AG09309 (cell line): ENCODE measurements at places on chromosomes 4 and X.

DNA sequence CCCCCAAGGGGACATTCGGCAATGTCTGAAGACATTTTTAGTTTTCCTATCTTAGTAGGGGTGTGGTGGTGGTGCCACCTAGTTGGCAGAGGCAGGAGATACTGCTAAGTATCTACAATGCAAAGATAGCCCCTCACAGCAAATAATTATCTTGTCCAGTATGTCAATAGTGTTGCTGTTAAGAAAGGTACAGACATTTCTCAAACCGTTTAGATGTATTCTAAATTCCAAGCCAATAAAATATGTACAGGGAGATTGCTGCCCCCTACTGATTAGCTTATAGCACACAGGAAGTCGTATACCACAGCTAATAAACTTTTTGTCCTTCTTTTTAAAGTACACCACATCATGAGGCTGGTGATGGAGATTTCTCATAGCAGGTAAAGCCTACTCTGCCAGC is 260.5 kb downstream of the TMA16 start:
- DNase-seq, result peak; percentile 3

DNA sequence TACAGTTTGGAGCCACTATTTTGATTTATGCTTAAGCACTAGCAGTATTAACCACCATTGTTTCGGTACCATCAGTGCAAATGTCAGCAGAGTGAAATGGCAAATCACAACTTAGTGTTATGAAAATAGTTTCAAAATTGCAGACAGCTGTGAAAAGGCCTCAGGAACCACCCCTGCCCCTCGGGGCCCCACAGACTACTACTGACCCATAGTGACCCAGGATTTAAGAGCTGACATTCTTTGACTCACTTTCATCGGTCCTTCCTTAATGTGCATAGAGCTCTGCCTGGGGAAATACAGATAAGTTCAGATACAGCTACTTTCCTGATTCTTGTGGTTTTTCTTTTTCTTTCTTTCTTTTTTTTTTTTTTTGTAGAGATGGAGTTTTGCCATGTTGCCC is 3.3 kb upstream of the BBS7 start:
- no peak for DNase-seq

- no peak for DNase-seq
These were observed 81.1 kb downstream of the VMA21 start for GRCh38 chrX:151478058-151478457.

GRCh38 chrX:118665204-118665603 is 62.2 kb upstream of the IL13RA1 start:
- no peak for DNase-seq

GRCh38 chr4:46254788-46255187 is 130.9 kb upstream of the GABRG1 start:
- DNase-seq, result no peak

GRCh38 chr4:56147371-56147770 is 198.6 kb downstream of the CEP135 start:
- no peak for DNase-seq

GRCh38 chr4:153447175-153447905 is 18.8 kb upstream of the TMEM131L start:
- peak; percentile 46 for DNase-seq

GRCh38 chrX:148601034-148601433 is 100.6 kb downstream of the AFF2 start:
- no peak for DNase-seq

GRCh38 chr4:153337686-153338085 is 6.8 kb upstream of the MND1 start:
- no peak for DNase-seq

DNA sequence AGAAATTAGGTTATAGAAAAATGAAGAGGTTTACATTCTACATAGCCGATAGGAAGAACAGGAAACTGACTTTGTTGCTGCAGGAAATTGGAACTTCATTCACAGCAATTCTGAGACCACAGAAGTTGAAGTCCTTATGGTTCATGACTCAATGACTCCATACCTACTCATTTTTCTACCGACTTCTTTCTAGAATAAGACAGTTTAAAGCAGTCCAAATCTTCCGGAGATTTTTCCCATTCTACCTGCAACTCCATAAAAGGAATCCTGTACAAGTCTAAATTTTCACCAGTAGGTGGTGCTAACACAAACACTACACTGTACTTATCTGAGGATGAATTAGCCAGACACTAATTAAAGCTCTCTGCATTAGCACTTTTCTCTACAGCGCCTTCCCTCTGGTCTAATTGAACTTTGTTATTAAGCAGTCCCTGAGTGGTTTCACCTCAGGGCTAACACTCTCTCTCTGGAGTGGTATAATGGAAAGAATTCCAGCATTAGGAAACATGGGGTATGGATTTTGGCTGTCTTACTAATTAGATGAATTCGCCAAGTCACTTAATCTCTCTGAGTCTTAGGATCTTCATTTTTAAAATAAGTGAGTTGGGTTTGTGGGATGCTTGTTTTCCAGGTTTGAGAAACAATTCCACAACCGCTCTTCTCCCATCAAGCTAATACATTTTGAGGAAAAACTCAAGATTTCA is 167.9 kb downstream of the SMIM20 start:
- DNase-seq, result no peak

- no peak for DNase-seq
These were observed 243.3 kb downstream of the ARAP2 start for GRCh38 chr4:36000941-36001557.

DNA sequence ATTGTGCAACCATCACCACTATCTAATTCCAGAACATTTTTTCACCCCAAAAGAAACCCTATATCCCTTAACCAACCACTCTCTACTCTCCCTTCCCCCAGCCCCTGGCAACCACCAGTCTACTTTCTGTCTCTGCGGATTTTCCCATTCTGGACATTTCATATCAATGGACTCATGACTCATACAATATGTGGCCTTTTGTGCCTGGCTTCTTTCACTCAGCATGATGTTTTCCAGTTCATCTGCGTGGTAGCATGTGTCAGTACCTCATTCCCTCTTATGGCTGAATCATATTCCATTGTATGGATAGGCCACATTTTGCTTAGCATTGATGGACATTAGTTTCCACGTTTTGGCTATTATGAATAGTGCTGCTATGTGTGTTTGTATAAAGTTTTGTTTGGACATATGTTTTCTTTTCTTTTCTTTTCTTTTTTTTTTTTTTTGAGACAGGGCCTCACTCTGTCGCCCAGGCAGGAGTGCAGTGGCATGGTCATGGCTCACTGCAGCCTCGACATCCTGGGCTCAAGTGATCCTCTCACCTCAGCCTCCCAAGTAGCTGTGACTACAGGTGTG is 335.4 kb downstream of the BCOR start:
- no peak for DNase-seq

DNA sequence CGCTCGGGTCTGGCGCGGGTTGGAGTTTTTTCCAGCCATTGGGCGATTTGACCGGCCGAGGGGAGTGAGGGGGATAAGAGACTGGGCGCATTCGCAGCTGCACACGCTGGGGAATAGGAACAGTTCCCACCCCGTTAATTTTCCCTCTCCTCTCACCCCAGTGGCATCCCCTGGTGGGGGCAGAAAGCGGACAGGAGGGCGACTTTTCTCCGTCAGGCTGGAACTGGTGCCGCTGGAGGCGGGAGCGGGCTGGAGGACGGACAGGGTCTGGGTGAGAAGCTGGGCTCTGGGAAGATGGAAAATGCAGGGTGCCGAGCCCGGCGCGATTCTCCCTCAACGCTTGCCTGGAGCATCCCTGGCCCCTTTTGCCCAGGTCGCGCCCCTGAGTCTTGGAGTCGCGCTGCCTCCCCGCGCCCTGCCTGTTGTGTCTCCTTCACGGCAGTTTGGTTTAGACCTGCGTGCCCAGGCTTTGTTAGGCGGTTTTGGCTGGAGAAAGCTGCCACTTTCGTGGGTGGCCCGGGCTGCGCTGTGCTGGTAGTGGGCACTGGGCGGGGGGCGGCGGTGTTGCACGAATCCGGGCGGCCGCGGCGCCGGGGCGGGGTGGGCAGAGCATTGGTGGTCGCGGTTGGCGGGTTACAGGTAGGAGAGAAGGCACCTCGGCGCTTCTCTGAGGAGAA is 2.0 kb downstream of the ADGRL3 start:
- DNase-seq, result no peak

DNA sequence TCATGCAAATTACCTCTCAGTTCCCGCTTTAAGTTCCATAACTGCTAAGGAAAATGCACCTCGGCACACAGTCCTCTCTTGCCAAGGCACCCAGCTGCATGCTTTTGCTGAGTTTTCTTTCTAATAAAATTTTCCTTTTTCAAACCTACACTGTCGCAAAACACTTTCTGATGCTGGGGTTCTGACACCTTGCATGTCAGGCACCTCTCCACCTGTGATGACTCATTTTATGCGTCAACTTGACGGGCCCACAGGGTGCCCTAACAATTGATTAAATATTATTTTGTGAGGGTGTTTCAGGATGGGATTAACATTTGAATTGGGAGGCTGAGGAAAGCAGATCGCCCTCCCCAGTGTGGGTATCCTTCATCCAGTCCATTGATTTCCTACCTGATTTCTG is 291.0 kb upstream of the STS start:
- no peak for DNase-seq

- no peak for DNase-seq
These were observed 1.6 kb upstream of the MAB21L2 start for GRCh38 chr4:150580306-150580705.

DNA sequence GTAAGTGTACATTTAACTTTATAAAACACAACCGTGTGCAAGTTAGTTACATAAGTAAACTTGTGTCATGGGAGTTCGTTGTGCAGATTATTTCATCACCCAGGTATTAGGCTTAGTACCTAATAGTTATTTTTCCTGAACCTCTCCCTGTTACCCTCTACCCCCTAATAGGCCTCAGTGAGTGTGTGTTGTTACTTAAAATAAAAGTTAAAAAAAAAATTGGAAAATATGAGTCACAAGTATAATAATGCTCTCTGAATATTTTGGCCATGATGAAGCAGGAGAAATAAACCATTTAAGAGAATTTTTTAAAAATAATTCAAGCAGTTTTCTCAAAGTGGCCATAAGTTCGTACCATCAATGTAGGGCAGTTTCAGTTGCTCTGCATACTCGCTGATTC is 105.1 kb upstream of the GRID2 start:
- no peak for DNase-seq

GRCh38 chr4:144809056-144809640 is 163.2 kb downstream of the HHIP start:
- DNase-seq, result no peak

GRCh38 chr4:135123632-135124031 is 922.0 kb upstream of the PABPC4L start:
- DNase-seq, result no peak

GRCh38 chrX:54294306-54294705 is 63.5 kb downstream of the WNK3 start:
- DNase-seq, result no peak

DNA sequence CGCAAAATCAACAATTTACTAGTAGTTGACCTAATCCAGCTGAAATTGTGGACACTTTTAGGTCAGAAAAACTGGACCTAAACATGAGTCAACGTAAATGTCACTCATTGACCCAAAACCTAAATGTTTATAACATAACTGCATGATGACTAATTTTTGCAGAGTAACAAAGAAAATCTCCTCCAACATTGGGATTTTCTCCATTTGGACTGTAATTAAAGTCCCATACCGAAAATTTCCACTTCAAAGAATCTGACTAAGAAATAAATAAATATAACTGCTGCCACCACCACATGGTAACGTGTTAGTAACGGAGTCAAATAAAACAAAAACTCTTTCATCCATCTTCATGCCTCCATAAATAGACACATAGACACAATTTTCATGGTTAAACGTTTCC is 1.9 kb downstream of the ADGRA3 start:
- no peak for DNase-seq

GRCh38 chrX:115948018-115948923 is 222.3 kb upstream of the AGTR2 start:
- no peak for DNase-seq

GRCh38 chr4:45030059-45030458 is 303.7 kb upstream of the GNPDA2 start:
- DNase-seq, result no peak

DNA sequence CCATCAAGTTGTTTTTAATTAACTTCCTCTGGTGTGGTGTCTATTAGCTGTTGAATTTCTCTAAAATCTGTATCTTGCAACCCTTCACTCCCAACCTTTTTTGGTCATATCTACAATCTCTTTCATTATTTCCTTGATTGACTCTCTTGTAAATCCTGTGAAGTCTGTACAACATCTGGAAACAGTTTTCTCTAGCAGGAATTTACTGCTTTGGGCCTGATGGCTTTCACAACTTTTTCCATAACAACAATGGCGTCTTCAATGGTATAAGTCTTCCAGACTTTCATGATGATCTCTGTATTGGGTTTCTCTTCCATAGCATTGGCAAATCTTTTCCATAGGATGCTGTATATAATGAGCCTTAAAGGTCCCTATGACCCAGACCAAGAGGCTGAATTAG is 49.0 kb downstream of the TBC1D19 start:
- no peak for DNase-seq

DNA sequence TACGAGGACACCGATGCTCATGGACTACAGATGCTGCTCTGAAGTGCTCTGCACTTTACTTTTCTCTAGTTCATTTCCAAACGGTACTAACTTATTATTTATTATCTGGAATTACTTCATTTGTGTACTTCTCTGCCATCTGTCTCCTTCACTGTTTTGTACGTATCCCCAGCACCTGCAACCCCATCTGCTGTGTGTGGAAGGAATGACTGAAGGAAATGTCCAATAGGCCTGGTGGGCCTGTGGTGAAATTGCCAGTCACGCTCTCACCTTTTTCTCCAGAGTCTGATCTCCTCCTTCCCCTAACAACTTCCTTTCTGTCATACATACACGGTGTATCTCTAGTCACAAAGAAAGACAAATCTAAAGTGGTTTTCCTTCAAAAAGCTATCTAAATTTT is 12.9 kb downstream of the TMEM154 start:
- no peak for DNase-seq

- no peak for DNase-seq
These were observed 340.0 kb downstream of the DCAF12L2 start for GRCh38 chrX:125826080-125826479.

- DNase-seq, result no peak
These were observed 77.4 kb downstream of the ANAPC4 start for GRCh38 chr4:25454476-25454875.

- DNase-seq, result no peak
These were observed 691 bp upstream of the EREG start for GRCh38 chr4:74364256-74364651.

GRCh38 chrX:73758250-73758649 is 195.3 kb downstream of the CHIC1 start:
- DNase-seq, result no peak

- DNase-seq, result no peak
These were observed 457.9 kb downstream of the GPAT3 start for GRCh38 chr4:83993774-83994173.

DNA sequence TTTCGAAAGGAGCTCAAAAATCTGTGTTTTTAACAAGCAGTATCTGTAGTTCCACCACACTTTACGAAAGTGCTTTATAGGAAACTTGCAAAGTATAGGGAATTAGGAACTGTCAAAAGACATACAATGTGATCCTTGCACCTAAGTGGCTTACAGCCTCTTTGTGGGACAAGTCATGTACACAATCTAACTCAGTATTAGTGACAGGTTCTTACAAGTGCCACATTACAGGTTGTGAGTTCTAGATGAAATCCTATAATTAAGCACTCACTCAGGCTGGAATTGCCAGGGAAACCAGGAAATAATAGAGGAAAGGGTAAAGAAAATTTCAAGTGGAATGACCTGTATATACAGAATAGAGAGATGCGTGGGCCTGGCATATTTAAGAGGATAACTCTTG is 567.3 kb upstream of the ATOH1 start:
- DNase-seq, result no peak
